ENCODE measurements at places on chromosomes 6 and 20.

- no peak for DNase-seq
Observed at GRCh38 chr6:122050242-122050755, 349.2 kb upstream of the HSF2 start.

GRCh38 chr6:108165714-108166663, at the start of gene NR2E1:
Gene NR2E1, plus strand, starts transcription at chr6:108166022. Its CDS starts 744 bp downstream, at chr6:108166766.
- no peak for DNase-seq

DNA sequence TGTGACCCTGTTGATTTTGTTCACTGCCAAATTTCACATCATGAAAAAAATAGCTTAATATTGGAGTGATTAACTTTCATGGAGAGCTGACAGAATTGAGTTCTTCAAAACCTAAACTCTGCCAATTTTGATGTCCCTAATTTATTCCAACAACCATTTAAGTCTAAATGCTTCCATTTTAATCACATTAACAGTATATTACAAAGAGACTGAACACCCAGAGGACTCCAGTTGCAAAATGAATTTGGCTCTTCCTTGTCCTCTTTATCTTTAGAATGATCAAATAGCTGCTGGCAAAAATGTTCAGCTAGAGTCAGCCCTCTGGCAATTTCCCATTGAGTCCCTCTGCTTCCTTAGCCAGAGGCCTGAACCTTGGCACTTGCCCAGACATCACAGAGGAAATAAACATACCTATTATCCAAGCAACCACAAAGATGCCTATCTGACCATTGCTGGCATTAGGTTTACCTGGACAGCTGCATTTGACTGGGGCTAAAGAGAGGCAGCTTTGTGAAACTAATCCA, 299.0 kb upstream of the STXBP5 start:
- DNase-seq, result no peak

GRCh38 chr6:33779290-33779689, 9.6 kb downstream of the LEMD2 start:
- no peak for DNase-seq

- no peak for DNase-seq
Observed at GRCh38 chr6:104799134-104799657, 60.5 kb downstream of the HACE1 start.

- no peak for DNase-seq
Observed at GRCh38 chr6:166656230-166657151, 29.4 kb upstream of the RPS6KA2 start.

DNA sequence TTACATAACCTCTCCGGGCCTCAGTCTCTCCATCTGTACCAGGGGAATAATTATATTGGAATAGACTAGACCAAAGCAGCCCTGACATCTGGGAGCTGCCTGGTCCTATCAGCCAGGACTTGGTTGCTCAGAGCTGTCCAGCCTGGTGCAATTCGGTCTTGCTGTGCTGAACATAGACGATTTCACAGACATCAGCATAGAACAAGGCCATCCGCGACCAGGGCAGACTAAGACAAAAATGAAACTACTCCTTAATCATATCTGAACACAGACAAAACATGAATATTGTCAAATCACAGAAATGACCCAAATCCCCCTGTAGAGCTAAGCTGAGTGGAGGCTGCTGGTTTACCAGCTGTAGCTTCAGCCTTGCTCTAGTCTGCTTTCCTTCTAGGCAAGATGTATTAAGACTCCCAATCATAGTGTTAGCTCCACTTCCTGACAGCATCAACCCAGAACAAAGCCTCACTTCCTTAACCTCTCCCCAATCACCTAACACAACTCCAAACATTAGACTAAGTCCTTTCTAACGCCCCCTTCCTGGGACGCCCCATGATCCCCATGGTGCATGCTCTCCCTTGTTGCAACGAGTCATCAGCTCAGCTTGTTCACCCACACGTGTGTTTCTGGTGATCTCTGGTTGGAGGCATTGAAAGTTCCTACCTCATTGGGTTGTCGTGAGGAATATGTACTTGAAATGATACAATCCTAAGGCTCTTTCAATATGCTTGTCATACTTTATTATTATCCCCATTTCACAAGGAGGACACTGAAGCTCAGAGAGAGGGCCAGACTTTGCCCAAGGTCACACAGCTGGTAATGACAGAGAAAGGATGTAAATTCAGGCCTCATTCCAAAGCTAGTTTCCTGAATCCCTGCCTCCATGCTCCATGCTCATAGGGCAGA, 3.5 kb upstream of the MAPK13 start:
- no peak for DNase-seq

- DNase-seq, result no peak
Observed at GRCh38 chr6:32114796-32115195, 5.7 kb upstream of the TNXB start.
